Activated CD4-positive, alpha-beta T cell treated with anti-CD3 and anti-CD28 coated beads, Interleukin-2, amount 50 U/mL, for 24 hours (primary cell): ENCODE measurements at places on chromosomes 11 and 22.
A peak's percentile ranks its signal among the peaks of the same experiment; 100 is the strongest.

- DNase-seq = no peak
These were observed 27.5 kb downstream of the FOLR3 start for GRCh38 chr11:72162891-72163492.

DNA sequence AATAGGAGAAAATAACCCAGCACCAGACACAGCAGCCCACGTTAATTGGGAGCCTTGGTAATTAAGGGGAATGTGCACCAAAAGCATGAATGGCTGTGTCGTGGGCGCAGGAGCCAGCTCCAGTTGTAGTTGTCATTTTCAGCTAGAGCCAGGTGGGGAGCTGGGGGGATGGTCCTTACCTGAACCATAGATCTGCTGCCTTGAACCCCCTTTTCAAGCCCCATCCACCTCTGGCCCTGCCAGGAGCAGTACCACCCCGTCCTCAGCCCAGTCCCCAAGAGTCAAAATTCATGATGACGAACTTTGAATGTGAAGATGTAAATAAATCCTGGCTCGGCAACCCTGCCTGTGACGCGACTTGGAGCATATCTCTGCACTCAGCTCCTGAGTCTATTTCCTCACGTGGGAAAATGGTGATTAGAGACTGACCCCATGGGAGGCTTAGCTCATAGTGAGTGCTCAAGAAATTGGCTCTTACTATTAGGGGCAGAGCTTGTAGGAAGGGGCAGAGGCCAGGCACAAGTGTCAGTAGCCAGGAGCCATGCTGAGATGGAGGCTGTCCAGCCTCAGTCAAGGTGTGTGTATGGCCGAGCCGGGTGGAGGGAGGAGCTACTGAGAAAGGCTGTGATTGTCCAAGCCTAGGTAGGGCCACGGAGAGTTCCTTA, 794 bp upstream of the FXYD6 start:
- DNase-seq = no peak

DNA sequence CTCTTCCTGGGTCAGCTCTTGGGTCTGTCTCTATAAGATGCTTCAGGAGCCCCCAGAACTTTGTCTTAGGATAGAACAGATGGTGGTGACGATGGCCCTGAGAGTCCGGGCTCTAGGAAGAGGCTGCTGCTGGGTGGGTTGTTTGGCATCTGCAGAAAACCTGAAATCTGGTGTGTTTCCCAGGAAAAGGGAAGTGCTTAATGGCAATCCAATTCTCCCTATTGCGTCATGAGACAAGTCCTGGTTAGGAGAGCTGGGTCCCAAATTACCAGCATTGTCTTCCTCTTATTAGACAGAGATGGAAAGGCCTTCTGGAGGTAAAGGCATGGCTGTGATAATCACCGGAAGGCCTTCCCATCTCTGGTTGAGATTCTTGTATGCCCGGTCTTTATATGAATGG, 48.9 kb upstream of the GRAMD1B start:
- DNase-seq = no peak

DNA sequence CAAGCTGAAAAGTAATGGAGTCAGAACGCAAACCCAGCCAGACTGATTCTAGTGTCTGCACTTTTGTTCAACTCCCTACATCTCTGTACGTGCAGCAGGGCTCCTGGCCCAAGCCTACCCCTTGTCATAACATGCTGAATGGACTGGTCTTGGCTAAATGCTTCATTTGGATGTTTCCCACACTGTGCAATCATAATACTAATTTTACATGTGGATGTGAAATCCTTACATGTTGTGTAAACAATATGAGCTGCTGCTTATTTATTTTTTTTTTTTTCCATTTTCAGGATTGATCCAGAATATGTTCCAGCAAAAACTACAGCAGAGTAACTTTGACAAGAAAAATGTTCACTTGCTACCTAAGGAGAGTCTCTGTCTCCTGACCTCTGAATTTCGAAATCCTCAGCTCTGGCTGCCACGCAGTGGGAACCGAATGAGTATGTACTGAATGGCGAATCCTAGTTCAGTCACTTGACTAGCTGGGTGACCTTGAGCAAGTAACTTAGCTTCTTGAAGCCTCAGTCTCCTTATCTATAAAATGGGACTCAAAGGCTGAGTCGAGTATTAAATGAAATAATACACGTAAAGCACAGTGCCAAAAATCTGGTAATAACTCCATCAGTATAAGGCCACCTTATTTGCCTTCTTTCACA, 133.4 kb downstream of the EHF start:
- DNase-seq = no peak

DNA sequence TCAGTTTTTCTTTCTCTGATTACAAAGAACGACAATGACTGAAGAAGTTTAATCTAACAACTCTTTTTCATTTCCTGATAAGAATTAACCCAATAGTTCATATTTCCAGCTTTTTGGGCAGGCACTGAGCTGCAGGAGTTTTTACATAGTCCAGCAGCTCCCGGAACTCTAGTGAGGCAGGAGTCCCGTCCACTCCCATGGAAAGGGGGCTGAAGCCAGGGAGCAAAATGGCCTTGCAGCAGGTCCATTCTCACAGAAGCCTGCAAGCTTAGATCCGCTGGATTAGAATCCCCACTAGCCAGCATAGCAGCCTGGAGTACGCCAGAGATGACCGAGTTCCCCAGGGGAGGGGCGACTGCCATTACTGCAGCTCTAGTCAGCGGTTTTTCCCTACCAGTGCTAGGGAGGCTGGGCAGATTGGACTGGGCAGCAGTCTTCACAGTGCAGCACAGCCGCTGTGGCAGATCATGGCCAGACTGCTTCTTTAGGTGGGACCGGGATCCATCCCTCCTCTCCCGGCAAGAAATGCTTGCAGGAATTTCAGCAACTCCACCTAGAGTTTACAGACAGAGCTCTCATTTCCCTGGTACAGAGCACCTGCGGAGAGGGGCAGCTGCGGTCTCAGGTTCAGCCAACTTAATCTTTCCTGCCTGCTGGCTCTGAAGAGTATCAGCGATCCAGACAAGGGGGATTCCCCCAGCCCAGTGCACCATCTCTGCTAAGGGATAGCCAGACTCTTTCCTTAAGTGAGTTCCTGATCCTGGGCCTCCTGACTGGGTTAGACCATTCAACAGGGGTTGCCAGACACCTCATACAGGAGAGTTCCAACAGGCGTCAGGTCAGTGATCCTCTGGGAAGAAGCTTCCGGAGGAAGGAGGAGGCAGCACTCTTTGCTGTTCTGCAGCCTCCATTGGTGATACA, 742 bp upstream of the CASP4 start:
- DNase-seq = no peak

GRCh38 chr11:66867425-66868040, 10.7 kb downstream of the LRFN4 start:
- no peak for DNase-seq

GRCh38 chr11:76510060-76511047, 65.5 kb downstream of the EMSY start:
- no peak for DNase-seq

- DNase-seq = peak; percentile 3
These were observed 17.3 kb upstream of the EIF3D start for GRCh38 chr22:36546092-36546804.

- DNase-seq = no peak
These were observed 9.9 kb upstream of the CELSR1 start for GRCh38 chr22:46547179-46547882.

DNA sequence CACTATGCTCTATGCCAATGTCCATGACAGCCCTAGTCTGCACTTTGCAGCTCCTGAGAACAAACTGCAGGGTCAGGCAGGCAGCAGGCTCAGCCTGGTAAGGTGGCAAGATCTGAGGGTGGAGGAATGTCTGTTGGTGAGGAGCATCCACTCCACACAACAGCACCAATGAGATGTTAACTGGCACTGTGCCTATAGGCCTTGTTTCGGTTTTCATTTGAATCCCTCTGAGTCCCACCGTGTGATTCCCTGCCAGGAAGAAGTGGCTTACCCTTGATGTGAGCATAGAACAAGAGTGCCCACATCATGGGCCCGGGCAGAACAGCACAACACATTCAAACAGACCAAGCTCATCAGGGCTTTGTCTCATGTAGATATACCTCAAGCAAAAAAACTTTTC, 44.1 kb upstream of the CHRM4 start:
- no peak for DNase-seq

DNA sequence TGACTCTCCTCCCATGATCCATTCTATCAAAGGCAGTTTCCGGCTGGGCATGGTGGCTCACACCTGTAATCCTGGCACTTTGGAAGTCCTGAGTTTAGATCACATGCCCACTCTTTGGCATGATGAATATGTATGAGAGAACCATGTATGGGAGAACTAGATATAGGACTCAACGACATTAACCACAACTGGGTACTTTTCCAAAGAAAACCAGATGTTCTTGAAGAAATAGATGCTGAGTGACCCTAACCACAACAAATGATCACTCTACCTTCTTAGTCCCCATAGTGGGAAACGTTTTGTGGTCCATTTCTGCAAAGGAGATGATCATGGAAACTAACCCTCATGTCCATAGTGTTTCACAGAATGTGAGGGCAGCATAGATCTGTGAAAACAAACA, 13.6 kb downstream of the FJX1 start:
- DNase-seq = no peak

GRCh38 chr11:133383689-133384088, 148.6 kb downstream of the OPCML start:
- DNase-seq = no peak

DNA sequence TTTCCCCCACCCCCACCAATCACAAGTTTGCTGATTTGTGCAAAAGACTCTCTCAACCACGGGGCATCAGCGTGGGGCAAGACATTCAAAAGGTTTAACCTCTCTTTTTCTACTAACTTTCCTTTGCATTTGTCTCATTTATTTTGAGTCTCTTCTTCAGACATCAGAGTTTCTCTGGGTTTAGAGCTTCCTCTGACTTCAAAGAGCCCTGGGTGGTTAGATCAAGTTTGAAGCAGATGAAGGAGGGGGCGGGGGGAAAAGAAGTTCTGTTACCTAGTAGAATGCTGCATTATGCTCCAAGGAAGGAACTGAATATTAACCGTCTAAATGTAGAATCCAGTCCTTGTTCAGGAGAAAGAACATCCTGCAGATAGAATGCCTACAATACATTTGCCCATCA, 24.5 kb downstream of the GAS2 start:
- no peak for DNase-seq

GRCh38 chr11:72972496-72973128, 158.4 kb downstream of the ATG16L2 start:
- no peak for DNase-seq

DNA sequence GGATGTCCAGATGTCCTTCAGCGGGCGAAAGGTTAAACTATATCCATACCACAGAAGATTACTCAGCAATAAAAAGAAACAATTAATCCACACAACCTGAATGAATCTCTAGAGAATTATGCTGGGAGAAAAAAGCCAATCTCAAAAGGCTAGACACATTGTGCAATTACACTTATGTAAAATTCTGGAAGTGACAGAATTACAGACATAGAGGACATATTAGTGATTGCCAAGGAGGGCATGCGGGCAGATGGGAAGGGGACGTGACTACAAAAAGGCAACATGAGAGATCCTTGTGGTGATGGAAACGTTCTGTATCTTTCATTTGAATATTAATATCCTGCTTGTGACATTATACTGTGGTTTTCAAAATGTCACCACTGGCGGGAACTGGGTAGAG, 103.5 kb upstream of the BMAL1 start:
- DNase-seq = no peak

DNA sequence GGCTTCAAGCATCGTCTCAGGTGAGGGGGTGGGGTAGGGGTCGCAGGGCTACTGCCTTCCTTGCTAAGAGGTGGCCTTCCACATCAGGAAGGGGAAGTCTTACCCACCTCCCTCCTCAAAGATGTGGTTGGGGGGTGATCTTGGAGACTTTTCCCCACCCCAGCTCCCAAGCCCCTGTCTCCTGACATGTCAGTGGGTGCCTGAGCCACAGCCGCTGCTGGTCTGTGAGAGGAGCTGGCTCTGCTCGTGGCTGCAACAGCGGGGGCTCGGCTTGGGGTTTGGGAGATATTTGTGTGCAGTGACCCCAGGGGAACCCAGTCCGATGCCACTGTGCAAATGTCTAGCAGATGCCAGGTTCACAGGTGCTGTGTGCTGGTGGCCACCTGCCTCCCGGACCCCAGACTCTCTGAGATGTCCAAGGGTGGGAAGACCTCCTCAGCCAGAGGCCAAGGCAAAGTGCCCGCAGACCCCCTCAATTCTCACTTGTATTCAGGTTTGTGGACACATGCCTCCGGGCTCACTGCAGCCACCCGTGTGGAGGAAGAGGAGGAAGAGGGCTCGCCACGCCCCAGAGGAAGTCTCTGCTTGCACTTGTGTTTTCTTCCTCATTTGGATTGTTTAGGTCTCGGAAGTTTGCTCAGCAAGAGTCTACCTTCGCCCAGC, 1.9 kb downstream of the KCNQ1 start:
- DNase-seq = no peak

- no peak for DNase-seq
These were observed 107.1 kb downstream of the OPCML start for GRCh38 chr11:133425245-133425644.

DNA sequence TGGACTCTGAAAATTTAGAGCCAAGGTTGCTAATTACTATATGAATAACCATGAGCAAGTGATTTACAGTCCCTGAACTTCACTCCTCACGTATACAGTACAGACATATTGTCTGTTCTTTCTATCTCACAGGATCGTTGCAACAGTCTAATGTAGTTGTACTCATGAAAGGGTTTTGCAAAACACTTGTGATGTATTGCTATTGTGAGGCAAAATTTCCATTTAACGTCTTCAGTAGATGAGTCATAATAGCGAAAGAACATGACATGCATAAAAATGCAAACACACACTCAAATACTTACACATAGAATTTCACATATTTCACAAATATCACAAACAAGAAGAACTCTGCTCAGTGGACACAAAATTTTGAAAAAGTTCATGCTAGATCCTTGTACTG, 134.6 kb upstream of the TRPC6 start:
- no peak for DNase-seq

GRCh38 chr11:71934213-71934612, 5.4 kb downstream of the RNF121 start:
- DNase-seq = no peak

GRCh38 chr22:41201141-41201540, 4.0 kb upstream of the L3MBTL2 start:
- no peak for DNase-seq

GRCh38 chr22:46373921-46374662, 38.6 kb downstream of the TRMU start:
- no peak for DNase-seq

GRCh38 chr11:29272019-29272654, 744.7 kb downstream of the KCNA4 start:
- no peak for DNase-seq

DNA sequence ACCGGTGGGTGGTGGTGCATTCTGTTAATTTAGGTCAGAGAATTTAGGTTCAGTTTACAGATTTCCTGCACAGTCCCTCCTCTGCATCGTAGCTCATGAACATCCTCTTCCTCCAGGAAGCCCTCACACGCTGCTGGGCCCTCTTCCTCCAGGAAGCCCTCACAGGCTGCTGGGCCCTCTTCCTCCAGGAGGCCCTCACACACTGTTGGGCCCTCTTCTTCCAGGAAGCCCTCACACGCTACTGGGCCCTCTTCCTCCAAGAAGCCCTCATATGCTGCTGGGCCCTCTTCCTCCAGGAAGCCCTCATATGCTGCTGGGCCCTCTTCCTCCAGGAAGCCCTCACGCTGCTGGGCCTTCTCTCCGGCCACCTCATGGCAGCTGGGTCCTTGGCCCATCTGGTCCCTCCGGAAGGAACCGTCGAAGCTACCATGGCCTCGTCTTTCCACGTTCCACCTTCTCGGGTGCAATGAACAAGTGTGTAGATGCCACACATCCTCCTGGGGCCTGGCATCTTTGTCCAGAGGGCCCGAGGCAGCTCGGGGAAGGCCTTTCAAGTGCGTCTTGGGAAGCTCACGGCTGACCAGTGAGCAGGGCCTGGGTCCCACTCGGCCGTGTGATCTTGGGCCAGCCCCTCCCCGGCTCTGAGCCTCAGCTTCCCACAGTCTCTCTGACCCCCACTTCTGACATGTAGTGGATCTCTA, 58.9 kb upstream of the PPARA start:
- DNase-seq = no peak

- DNase-seq = no peak
These were observed 110.9 kb downstream of the GALNT18 start for GRCh38 chr11:11510939-11511338.
